Lower lobe of right lung (tissue), 2 donors: ENCODE measurements at places on chromosomes 1 and 21. TPM values are rescaled to one million over a fixed set of nuclear protein-coding genes. Genes with fewer than 3 reads are reported as not detected.

Gene CAPN8
- total RNA-seq, result 70.6 TPM

Gene OR10Z1
- total RNA-seq, result not detected

Gene ALX3
- total RNA-seq, result not detected

Gene VWA5B1
- 0.30 TPM for total RNA-seq

Gene CD55
- total RNA-seq, result 356 TPM

Gene ANGPTL3
- total RNA-seq, result not detected

Gene C1orf94
- total RNA-seq, result not detected

Gene TENT5C
- 23.2 TPM for total RNA-seq
